NCI-H1436 treated with DMSO at 0.1 percent for 48 hours (cell line): ENCODE measurements at places on chromosomes 16 and 17.

- DNase-seq = no peak
Observed at GRCh38 chr16:23950898-23951297, 115.1 kb downstream of the PRKCB start.

DNA sequence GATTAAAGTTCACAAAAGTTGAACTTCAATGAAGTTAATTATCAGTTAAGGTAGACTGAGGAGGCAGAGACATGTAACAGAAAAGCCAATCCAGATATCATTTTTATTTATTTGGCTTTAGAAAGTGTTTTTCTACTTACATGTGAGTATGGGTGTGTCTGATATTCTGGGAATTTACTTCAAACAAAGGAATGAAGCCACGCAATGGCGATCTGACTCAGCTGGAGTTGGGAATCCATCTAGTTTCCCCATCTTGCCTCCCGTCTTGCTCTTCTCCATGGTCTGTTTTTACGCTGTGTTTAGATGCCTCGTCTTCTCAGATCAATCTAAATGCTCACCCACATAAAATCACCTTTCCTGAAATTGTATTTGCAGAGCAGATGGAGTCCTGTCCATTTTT lies 1.7 kb upstream of the KCNJ16 start:
- DNase-seq = no peak

DNA sequence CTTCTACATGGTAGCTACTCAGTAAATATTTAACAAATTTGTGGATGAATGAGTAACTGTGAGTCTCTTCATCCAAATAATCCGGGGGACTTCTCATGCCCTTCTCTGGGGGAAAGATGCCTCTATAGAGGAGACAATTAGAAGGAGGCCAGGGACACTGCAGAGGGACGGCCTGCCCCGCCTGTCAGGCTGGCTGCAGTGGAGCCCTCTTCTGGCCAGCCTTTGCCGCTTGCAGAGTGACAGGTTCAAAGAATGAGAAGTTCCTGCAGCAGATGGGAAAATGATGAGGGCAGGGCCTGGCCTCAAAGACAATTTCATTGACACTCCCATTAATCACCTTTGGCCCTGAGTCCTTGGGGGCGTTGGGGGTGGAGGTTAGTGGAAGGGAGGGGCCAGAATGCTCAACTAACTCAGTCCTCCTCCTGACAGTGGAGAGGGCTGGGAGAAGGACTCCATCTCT lies 339.0 kb downstream of the MAF start:
- DNase-seq = no peak

- DNase-seq = no peak
Observed at GRCh38 chr17:47813077-47813476, 8.5 kb downstream of the OSBPL7 start.

GRCh38 chr16:56691885-56692284 lies 9.6 kb downstream of the MT1X start:
- DNase-seq = no peak

GRCh38 chr16:67999985-68000384 lies 701 bp upstream of the DPEP2 start:
- no peak for DNase-seq

- no peak for DNase-seq
Observed at GRCh38 chr16:31440516-31441184, 1.9 kb downstream of the ZNF843 start.

- DNase-seq = no peak
Observed at GRCh38 chr16:86252596-86252995, 257.7 kb upstream of the FOXF1 start.

DNA sequence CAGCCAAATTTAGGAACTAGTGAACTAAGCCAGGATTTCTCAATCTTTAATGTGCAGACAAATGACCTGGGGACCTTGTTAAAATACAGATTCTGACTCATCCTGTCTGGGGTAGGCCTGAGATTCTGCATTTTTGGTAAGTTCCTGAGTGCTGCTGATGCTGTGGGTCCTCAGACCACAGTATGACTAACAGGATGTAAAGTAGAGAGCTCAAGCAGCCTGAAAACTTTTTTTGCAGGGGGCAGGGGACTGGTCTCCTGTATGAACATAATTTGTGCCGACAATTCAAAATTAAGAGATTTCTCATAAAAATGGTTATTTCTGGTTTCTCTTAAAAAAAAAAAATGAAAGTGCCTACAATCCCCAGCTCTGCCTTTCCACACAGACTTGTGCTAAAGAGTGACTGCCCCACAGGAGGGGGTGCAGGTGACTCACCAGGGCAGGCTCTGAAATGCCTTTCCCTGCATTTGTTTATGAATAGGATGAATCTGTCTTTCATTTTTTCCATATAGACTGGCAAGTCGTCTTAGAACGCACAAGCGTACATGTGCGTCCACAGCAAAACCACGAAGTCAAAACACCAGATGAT lies 271.5 kb downstream of the PHKB start:
- no peak for DNase-seq

- no peak for DNase-seq
Observed at GRCh38 chr16:84021488-84021887, 21.1 kb downstream of the SLC38A8 start.

- DNase-seq = no peak
Observed at GRCh38 chr16:70159355-70160348, 13.9 kb upstream of the CLEC18C start.

GRCh38 chr17:47703671-47704070 lies 9.7 kb downstream of the TBKBP1 start:
- DNase-seq = no peak

- no peak for DNase-seq
Observed at GRCh38 chr17:59676716-59677115, 30.5 kb downstream of the PTRH2 start.

- no peak for DNase-seq
Observed at GRCh38 chr16:76676356-76676755, 399.2 kb downstream of the CNTNAP4 start.

DNA sequence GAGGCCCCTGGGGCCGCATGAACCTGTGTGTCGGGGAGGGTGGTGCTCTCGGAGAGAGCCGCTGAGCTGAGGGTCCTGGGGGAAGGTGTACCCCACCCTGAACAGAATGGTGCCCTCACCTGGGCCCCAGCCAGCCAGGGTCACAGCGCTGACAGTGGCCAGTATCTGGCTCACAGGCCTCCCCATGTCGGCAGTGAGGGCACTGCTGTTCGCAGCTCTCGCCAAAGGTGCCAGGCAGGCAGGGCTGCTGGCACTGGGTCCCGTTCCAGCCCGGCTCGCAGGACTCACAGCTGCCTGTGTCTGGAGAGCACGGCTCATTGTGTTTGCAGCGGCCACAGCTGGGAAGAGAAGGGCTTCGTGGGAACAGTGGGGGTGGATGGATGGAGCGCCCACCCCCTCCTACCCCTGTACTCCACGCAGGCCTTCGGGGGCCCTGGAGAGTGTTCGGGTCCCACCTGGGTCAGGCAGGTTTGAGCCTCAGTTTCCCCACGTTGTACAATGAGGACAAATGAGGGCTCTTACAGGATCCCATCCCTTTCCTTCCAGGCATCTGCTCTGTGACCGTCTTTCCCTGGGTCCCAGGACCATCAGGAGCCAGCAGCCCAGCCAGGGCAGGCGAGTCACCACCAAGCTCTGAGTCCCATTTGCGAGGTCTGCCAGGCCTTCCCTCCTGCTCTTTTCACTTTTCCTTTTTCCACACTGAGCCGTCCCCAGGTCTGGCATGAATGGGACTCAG lies 5.0 kb downstream of the SCARF1 start:
- DNase-seq = no peak

- DNase-seq = no peak
Observed at GRCh38 chr16:68388124-68388523, 60.2 kb downstream of the SMPD3 start.

DNA sequence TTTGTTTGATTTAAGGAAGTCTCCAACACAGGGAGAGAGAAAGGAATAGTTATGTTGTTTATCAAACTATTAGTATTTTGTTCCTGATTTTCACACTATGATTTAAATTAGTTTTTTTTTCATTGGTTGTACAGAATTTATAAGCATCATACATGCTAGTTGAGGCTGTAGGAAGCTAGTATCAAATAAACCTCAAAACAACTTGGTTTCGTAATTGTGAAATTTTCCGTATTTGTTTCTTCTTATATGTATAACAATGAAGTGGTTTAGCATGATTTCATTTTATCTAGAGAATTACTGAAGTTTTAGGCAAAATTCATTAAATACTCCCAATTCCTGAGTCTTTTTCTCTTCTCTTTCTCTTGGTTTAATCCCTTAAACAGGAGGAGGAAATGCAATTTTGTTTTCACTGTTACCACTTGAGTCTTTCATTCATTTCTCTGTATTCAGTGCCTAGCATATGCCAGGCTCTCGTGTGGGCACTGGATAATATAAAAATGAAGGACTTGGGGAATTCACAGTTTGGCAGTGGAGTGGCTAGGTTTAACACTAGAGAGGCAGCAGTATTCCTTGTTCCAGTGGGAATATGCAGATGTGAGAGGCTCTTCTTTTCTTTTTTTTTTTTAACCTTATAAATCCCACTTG lies 1.8 kb downstream of the CYLD start:
- DNase-seq = no peak

- no peak for DNase-seq
Observed at GRCh38 chr17:81388091-81388611, 7.1 kb upstream of the BAHCC1 start.

GRCh38 chr17:32100971-32101631 lies 41.2 kb upstream of the RHOT1 start:
- DNase-seq = no peak

DNA sequence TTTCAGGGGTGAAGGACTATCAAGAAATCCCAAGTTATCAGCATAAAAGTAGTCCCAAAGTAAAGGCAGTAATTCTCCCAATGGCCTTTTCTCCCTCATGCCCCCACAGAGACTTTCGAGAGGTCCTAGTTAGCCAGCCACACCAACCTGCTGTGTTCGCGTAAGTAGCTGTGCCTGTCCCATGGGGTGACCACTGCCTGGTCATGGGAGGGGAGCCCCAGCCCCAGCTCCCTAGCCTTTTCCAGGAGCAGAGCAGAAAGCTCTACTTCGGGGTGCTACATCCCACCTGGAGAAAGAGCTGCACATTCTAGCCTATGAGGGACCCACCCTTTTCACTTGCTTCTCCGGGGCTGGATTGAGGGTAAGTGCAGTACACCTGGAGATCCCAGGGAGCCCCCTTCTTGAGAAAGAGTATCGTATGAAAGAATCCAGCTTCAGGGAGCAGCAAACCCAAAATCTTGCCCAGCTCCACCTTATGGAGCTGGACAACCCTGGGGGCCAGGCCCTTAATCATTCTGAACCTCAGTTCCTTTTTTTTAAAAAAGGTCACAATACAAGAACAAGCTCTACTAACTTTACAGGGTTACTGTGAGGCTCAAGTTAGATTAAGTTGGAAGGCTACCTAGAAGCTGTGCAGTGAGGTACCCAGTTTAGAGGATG lies 8.6 kb upstream of the SOST start:
- DNase-seq = no peak

DNA sequence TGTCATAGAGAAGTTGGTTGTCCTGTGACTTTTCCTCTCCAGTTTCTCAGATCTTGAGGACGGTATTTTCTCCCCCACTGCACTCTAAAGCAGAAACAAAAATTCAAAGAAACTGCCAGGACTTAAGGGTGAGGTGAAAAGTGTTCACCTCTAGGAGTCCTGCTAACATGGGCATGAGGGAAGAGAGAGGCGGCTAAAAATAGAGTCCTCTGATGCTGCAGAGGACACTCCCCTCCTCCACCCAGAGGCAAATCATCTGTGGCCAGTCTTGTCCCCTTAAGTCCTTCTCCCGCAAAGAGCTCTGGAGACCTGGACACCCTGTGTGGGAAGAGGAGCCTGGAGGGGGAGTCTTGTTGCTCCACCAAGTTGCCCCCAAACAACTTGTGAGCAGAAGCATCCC lies 4.7 kb upstream of the DDX19A start:
- no peak for DNase-seq

DNA sequence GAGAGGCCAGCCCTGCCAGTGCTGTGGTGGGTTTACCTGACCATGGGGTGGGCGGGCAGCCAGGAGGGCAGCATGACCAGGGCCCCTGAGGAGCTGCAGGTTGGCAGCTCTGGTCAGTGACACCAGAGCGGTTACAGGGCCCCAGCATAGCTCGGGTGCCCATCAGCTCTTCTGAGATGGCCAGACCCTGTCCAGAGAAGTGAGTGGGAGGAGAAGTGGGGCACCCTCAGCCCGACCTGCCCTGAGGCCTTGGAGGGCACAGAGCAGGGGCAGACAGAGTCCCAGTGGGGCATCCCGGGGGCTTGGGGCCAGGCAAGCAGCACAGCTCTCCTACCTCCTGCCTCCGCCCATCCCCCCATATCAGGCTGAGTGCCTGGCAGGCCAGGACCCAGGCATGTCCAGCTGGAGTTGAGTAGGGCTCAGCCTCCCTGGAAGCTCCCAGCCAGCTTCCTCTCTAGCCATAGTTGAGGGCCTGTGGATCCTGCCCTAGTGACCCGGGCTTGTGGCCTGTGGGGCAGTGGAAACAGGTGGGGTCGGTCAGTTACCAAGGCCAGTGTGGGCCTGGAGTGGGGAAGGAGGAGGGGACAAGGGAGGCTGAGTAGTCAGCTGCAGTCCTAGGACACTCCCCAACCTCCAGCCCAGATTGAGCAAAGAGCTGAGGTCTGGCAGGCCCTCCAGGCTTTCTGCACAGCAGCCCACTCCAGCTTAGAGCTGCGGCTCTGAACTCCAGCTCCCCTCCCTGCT lies 83.5 kb downstream of the AMFR start:
- DNase-seq = no peak

GRCh38 chr16:69741519-69741918 lies 13.2 kb downstream of the NOB1 start:
- no peak for DNase-seq

DNA sequence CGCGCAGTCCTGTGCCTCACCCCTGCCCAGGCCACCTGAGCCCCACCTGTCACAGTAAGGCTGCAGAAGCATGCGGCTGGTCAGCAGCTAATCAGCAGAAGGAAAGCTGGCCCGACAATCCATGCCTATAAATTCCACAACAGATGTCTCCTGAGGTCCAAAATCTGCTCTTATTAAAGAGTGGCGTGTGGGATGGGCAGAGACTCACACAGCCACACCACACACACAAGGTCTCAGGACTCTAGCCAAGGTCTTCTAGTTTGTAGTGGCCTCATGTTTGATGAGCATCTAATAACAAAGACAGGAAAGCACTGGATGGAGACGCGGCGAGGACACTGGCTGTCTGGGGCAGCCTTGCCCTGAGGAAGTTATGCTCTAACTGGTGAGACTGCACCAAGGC lies 55.9 kb downstream of the ANKRD11 start:
- DNase-seq = no peak

- no peak for DNase-seq
Observed at GRCh38 chr16:64667334-64667877, 454.5 kb downstream of the CDH11 start.

DNA sequence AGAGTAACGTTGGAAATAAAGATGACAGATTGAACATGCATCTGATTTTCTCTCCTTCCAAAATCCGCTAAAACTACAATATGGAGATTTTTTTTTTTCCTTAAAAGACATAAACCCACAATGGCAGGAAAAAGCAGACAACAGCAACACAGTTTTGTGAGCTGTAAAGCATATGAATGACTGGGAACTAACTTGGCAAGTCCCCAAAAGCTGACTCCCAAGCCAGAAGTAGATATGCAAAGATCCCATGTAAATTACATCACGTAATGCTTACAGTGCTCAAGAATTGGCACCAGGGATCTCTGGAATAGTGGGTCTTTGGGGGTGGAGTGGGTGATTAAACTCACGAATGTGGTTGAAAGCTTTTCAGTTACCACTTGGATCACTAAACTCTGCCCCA lies 106.6 kb downstream of the ELAC2 start:
- no peak for DNase-seq
